Activated CD8-positive, alpha-beta memory T cell treated with anti-CD3 and anti-CD28 coated beads, Interleukin-2, amount 50 U/mL, for 48 hours (primary cell): ENCODE measurements at places on chromosomes 6 and 20.

GRCh38 chr6:88536071-88536625 lies 370.0 kb upstream of the CNR1 start:
- DNase-seq = no peak

- no peak for DNase-seq
These were observed 3.0 kb downstream of the PSMF1 start for GRCh38 chr20:1121429-1121828.

- DNase-seq = no peak
These were observed 118.3 kb downstream of the KCNQ5 start for GRCh38 chr6:72740135-72740534.

- no peak for DNase-seq
These were observed 8.6 kb upstream of the ACAT2 start for GRCh38 chr6:159753081-159753872.

- no peak for DNase-seq
These were observed 154.2 kb upstream of the QKI start for GRCh38 chr6:163260111-163260895.

DNA sequence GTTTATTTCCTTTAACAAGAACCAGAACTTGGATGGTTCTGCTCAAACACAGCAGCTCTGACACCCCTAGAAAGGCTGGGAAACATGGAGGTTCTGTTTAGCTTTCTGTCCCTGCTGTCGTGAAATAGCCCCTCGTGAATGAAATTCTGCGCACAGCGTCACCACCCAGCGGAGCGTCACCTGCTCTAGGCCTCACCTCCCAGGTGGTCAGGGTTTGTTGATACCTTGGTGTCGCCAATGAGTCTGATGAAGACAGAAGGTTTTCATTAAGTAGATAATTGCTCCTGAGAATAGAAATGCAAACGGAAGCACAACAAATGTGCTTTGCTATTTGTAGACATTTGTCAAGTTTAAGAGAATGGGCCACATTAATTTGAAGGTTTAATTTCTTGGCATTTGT lies 135.1 kb downstream of the EDN3 start:
- no peak for DNase-seq

- DNase-seq = no peak
These were observed 17.6 kb upstream of the SNAI1 start for GRCh38 chr20:49964964-49965780.
